Choroid plexus epithelial cell (primary cell): ENCODE measurements at places on chromosomes 3 and 15.

DNA sequence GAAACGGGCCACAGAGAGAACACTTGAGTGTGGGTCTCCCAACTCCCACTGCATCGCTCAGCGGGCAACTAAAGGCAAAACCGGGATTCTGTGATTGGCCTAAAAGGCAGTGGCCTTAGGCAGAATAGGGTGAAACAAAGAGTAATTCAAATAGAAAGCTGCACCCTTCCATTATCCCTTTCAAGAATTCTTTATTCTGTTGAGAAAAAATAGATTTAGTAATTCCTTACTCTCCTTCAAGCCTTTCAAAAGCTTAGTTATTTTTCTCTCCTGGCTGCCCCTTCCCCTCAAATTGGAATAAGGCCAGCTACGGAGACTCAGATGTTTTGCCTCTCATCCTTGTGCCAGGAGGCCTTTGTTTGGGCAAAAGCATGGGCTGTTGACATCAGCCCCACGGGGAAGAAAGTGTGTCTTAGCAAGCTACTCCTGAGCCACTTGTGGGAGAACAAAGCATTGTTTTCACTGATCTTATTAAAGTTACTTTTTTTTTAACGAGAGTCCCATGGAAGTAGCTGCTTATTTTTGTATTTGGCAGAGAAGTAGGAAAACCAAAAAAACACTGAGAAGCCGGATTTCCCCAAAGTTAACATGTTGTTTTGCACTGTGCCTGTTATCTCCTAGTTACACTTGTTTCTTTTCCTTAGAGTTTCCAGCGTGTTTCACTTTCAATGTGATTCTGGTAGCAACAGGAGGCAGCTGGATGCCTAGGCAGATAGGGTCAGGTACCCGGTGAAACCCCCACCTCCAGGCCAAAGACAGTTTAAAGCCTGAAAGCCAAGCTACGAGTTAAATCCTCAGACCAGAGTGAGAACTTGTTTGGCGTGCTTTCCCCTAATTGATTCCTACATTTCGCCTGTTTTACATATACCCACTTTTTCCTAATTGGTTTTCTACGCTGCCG, 2.2 kb downstream of the ST6GAL1 start:
- peak; percentile 28 for DNase-seq

DNA sequence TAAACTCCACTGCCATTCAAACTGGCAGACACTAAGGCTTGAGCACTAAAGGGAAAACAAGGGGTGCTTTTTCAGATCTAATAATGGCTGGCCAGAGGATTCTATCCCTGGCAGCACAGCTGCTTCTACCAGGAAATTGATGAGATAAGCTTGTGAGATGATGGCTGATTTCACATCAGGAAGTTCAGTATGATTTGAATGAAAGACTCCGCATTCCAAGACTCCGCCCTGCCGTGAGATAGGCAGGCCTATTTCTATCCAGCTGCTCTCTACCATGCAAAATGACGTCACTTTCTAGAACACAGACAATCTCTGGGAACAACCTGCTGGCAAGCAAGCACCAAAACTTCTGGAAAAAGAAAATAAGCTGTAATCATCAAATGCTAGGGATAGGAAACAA, 171.8 kb downstream of the WDR76 start:
- peak; percentile 63 for DNase-seq

DNA sequence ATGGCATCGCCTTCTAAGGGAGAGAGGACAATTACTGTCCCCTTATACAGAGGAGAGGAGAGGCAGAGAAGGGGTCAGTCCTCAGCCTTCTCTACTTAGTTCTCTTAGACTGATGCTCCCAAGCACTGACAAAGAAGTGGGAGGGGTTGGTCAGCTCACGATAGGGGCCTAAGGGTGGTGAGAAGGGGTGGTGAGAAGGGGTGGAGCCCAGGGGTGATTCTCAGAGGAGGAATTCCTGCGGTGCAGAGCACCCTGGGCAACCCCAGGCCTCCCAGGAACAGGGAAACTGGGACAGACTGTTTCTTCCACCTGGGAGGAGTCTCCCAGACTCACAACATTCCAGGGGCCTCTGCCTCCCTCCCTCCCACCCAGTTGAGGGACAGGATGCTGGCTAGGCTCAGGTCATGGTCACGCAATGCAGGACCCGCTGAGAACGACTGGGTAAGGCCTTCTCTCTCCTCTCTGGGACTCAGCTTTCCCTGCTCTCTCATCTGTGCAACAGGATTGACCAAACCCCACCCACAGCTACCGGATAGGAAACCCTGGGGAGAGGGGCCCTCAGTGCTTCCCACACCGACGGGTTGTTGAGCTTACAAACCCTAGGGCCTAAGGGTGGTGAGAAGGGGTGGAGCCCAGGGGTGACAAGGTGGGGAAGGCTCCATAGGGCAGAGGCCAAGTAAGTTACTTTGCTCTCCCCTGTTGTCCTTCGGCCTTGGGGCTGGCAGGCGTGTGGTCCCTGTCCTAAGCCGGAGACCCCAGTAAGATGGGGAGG, 1.5 kb downstream of the TPRA1 start:
- peak; percentile 75 for DNase-seq

GRCh38 chr15:47674586-47675232, 42.6 kb upstream of the SEMA6D start:
- no peak for DNase-seq

GRCh38 chr3:3015185-3016089, 94.7 kb downstream of the IL5RA start:
- peak; percentile 30 for DNase-seq

DNA sequence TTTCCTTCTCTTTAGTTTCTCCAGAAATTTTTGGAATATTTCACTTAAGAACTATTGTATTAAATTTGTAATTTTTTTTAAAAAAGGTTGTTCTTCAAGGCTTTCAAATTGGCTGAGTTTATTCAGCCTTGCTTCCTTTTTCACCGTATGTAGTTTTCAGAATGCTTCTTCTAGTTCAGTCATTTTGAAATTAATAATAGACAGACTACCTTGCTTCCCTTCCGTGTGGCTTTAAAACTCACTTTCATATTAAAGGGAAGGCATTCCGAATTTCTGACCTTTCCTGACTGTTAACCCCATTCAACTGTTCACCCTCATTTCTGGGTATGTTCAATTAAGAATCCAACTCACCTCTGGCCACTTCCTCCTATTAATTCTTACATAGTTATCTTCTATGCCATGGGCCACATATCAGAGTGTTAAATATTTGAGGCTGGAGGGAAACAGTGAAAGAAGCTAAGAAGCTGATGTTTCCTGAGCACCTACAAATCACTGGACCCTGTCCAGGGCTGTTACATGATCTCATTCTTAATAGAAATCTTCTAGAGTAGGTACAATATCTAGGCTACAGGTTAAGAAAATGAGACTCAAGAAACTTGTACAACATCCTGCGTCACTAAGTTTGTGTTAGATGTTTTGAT, 237.5 kb downstream of the P3H2 start:
- no peak for DNase-seq

- no peak for DNase-seq
Observed at GRCh38 chr15:90807786-90808086, 60.7 kb upstream of the FURIN start.

DNA sequence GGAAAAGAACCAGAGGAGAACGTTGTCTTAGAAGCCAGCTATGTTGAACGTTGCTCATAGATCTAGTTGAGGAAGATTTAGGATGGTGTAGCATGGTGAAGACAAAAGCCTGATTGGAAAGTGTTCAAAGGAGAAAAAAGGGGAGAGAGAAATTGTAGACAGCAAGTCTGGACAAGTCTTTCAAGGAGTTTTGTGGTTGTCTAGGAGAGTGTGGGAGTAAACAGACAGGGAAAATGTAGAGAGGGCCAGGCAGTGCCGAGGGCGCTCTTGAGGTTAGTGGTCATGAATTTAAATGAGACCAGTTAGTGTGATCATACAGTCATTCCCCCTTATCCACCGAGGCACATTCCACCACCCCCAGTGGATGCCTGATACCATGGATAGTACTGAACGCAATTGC, 167.5 kb upstream of the IL12A start:
- DNase-seq = peak; percentile 46
